NCI-H1417 (cell line): ENCODE measurements at places on chromosomes 4 and X.

DNA sequence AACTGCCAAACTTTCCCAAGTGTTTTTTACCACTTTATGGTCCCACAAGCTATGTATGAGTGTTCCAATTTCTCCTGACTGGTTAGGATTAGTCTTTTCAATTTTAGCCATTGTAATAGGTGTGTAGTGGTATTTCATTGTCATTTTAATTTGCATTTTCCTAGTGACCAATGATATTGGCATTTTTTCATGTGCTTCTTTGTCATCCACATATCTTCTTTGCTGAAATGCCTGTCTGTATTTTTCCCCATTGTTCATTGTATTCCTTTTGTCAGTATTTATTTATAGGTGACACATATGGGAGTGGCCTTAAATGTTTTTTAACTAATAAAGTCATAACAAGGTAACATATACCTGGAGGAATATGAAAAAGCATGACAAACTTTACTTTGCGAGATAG lies 9.2 kb upstream of the UBE2D3 start:
- DNase-seq, result no peak

DNA sequence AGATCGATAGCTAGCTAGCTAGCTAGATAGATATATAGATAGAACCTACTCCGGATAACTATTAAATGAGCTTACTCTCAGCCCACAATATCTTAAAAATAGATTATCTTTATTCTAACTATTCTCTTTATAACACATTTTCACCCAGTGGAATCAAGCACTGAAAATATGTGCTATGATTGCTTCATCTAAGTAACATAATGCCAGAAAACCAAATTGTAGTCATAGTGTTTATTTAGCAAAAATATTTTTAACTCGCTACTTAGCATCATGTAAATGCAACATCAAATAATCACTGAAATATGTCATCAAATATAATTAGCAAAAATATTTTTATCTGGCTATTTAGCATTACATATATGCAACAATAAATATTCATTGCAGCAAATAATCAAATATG lies 1.5 kb downstream of the TMEM156 start:
- no peak for DNase-seq

DNA sequence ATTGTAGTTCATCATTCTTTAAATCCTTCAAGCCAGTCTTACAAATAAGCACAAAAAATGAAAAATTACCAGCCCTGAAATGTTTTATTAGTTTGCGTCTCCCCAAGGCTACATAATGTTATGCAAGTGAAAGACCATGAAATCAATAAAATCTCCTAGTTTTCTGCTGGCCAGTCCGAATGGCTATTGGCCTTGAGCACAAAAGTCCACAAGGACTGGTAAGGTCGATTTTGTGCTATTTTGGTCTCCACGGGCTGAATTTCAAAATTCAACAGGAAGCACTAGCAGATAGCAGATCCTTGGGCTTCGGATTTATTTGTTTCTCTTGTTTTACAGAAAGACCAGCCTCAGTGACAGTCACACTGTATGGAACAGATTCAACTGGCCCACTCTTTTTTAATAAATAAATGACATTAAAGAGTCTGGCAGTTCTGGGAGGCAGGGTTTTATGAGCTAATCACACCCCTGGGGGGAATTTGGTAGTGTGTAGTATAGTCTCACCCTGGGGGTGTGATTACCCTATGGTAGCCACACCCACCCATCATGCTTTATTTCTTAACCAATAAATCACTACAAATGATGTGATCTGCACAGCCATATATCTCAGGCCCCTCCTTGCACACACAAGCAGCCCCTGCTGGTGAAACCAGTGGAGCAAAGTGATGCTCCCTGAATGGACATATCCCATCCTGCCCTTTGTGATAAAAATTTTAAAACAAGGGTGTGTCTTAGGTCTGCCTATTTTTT lies 51.1 kb upstream of the TMEM33 start:
- peak; percentile 55 for DNase-seq

GRCh38 chr4:98939892-98940298 lies 11.0 kb upstream of the EIF4E start:
- peak; percentile 7 for DNase-seq

GRCh38 chr4:2798399-2799223 lies 5.7 kb downstream of the SH3BP2 start:
- peak; percentile 19 for DNase-seq

- no peak for DNase-seq
Observed at GRCh38 chr4:101217353-101218031, 129.8 kb downstream of the PPP3CA start.

GRCh38 chrX:18448416-18448815 lies 23.0 kb downstream of the CDKL5 start:
- no peak for DNase-seq

- no peak for DNase-seq
Observed at GRCh38 chr4:47672696-47673095, 165.2 kb downstream of the CORIN start.

DNA sequence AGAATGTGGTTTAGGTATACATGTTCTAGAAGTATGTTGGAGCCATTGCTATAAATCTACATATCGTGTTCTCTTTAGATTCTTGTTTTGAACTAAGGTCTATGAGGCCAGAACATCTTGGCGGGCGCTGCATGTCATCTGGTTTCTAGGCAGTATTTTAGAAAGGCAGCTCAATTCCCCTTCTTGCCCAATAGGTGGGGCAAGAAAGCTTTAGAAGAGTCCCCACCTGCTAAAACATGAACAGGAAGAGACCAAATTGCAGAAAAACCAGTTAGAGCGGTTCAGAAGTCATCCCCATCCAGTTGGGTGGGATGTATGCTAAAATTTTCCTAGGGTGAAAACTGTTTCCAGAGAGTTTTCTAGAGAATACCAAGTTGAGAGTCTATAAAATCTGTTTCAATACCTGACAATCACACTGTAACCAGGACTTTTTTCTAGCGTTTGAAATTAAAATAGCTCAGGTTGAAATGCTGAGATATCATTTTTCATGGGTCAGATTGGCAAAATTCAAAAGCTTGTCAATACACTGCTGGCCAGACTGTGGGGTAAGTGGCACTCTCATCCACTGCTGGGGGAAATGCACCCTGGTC lies 17.5 kb upstream of the SH3KBP1 start:
- DNase-seq, result peak; percentile 79

GRCh38 chr4:140648716-140649308 lies 80.1 kb upstream of the UCP1 start:
- no peak for DNase-seq
